Cerebellum (tissue), 4 donors: ENCODE measurements at places on chromosomes 7 and 10. TPM values are rescaled to one million over a fixed set of nuclear protein-coding genes. Genes with fewer than 3 reads are reported as not detected.

GRCh38 chr10:63738410-63738809 lies 217.2 kb downstream of the REEP3 start:
- DNase-seq, result peak; percentile 15

DNA sequence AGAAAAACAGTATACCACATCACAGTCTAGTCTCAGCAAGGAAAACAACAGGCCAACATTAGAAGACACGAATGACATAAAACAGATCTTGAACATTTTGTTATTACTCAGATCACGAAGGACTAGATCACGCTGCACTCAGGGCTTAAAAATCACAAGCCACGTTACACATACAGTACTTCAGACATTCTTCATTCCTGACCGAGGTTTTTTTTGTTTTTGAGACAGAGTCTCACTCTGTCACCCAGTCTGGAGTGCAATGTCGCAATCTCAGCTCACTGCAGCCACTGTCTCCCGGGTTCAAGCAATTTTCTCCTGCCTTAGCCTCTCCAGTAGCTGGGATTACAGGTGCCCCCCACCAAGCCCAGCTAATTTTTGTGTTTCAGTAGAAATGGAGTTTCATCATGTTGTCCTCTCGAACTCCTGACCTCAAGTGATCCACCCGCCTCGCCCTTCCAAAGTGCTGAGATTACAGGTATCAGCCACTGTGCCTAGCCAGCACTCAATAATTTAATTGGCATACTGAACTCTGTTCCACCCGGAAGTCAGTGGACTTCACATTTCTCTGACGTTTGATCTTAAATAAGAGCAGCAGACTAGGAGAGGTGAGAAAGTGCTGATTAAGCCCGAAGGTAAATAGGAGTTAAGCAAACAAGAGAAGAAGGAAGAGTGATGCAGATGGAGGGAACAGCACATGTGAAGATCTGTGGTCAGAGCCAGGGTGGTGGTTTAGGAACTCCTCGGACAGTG lies 3.5 kb downstream of the AIMP2 start:
- DNase-seq, result no peak

DNA sequence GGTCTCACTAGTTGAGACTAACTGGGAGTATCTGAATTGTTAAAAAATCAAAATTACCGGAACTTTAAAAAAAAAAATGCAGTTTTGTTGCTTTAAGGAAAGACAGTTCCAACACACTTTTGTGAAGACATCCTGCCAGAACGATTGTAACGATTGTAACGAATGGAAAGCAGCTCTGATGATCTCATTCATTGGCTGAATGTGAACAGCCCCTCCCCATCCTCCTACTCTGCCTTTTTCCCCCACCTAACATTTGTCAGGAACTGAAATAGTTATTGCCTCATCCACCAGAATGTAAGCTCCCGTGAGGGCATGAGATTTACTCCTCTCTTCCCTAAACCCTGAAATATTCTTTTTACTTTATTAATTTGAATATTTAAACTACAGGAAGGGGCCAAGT lies 23.1 kb upstream of the ZC3HAV1L start:
- no peak for DNase-seq

CHAT gene
- total RNA-seq, result 7.4 TPM

DNA sequence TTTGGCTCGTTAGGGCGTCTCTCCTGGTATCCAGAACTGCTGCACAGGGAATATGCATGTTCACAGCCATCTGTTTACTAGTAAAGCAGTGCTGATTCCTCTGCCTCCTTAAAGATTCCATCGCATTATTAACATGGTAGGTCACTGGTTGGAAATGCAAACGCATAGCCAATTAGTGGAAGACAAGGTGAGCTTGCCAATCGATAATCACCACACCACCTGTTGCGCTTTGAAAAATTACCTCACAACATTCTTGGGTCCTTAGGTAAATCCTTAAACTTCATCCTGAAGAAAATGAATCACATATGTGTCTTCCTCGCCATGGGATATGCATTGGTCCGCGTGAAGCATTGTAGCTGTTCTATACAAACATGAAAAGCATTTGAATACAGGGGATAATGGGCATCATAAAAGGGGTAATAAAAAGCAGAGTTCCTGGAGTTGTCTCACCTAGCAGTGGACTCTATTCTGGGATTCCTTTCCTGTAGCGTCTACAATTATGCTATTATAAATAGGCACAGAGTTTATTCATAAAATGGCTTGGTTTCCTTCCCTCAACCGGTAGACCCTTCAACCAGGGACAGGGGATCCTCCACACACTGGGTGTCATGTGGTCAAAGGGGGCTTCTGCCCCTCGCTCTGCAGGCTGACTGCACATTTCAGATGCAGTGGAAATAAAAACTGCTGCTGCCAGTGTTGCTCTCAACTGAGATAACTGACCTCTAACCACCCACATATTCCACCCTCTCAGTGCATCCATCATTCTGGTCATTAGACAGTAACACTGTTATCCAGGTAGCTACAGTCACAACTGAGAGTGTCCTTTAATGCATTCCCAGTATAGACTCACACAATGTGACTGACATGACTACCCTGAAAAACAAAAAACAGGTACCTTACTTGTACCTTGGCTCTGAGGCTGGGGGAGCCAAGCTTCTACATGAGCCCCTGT lies 389.2 kb upstream of the NFE2L3 start:
- no peak for DNase-seq

GRCh38 chr7:16484453-16485158 lies 19.1 kb upstream of the SOSTDC1 start:
- no peak for DNase-seq
